Osteocyte (in vitro differentiated cells): ENCODE measurements at places on chromosomes 16 and 17. TPM values are rescaled to one million over a fixed set of nuclear protein-coding genes. Genes with fewer than 3 reads are reported as not detected.
A peak's percentile ranks its signal among the peaks of the same experiment; 100 is the strongest.

- no peak overlapping the region for H3K4me3 ChIP-seq
- peak; percentile 2 for DNase-seq
- no peaks in the 10 kb centered on the region for H3K4me1 ChIP-seq
- no peaks in the 10 kb centered on the region for H3K27me3 ChIP-seq
These were observed 57.8 kb upstream of the PHOSPHO1 start for GRCh38 chr17:49288388-49288787.

DNA sequence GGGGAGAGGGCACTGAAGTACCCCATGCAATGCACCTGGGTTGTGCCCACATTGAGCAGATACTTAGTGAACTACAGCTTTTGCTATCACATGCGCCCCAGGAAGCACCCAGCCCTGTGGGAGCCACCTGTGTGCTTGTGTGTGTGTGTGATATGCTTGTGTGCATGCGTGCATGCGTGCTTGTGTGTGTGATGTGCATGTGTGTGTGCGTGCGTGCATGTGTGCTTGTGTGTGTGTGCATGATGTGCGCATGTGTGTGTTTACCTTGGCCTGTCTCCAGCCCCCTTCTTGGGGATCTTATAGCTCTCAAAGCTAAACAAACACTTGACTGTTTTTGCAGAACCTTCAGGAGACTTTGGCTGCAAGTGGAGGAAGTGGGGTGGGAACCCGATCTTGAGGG, 841 bp downstream of the C16orf89 start:
- no peak overlapping the region for H3K4me3 ChIP-seq
- peaks cover 39% of the 10 kb centered on the region for H3K27me3 ChIP-seq
- DNase-seq: no peak
- H3K36me3 ChIP-seq: no peaks in the 10 kb centered on the region
- H3K4me1 ChIP-seq: no peaks in the 10 kb centered on the region

ATP2A3 gene
- total RNA-seq: not detected in 2 replicates

- no peak overlapping the region for H3K4me3 ChIP-seq
- no peaks in the 10 kb centered on the region for H3K4me1 ChIP-seq
- DNase-seq: no peak
- no peaks in the 10 kb centered on the region for H3K27me3 ChIP-seq
- no peaks in the 10 kb centered on the region for H3K36me3 ChIP-seq
These were observed 9.2 kb downstream of the ABAT start for GRCh38 chr16:8683640-8684039.

PIK3R6 gene
- not detected in 2 replicates for total RNA-seq

DNA sequence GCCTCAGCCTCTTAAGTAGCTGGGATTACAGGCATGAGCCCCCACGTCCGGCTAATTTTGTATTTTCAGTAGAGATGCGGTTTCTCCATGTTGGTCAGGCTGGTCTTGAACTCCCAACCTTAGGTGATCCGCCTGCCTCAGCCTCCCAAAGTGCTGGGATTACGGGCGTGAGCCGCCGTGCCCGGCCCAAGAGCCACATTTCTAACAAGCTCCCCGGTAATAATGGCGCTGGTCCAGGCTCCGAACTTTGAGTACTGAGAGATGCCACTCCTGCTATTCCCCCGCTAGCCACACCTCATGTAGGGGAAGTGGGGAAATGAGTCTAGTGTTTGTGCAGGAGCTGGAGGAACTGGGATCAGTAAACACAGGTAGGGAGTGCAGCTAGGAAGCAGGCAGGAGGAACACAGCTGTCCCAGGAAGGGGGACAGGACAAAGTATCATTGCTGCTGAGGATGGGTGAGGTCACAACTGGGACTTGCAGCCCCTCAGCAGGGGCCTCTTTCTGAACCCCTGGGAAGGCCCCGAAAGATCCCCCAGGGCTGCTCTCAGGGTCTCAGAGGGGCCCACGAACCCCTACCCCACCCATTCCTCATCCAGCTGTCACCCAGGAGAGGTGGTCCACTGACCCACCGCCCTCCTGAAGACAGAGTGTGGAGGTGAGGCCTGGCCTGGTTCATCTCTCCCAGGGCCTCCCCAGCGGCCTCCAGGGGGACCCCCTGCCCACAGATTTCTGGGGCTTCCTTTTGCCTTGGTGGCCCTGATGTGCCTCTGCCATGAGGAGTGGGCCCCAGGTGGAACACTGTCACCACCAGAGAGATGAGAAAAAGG, 3.7 kb upstream of the KREMEN2 start:
- H3K27ac ChIP-seq: no peak overlapping the region
- H3K4me3 ChIP-seq: no peak overlapping the region
- H3K36me3 ChIP-seq: no peaks in the 10 kb centered on the region
- no peak for DNase-seq
